Skeletal muscle cell (primary cell): ENCODE measurements at places on chromosomes 2 and 18.
A peak's percentile ranks its signal among the peaks of the same experiment; 100 is the strongest.

DNA sequence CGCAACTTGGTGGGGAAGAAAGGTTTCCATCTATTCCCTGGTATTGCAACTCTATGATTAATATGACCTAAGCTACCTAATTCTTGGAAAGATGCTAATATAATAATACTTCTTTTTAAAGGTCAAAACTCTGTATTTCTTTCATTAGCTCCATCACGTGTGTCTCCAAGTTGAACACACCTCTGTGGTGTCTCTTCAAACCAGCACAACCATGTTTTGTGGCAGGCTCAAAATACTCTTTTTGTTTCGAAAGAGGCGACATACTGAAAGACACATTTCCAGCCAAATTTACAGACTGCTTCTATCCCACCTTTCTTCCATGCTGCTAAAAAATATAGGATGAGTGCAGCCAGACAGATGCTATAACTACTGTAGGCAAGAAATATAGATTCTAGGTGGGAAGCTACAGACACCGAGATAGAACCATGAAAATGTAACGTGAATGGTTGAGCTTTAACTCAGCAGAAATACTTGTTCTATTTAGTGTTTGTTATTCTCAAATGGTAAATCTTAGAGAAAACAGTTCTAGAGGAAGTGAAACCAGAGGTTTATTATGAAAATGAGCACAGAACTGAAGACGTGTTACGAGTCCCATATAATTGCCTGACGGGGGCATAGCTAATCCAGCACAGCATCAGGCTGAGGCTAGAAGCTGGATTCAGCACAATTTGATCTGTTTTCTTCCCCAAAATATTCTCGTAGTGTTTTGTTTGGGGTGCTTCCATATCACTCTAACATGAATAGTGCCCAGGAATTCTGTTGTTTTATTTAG is 991.5 kb upstream of the FANCL start:
- no peak for DNase-seq

- no peak for DNase-seq
Observed at GRCh38 chr2:54878182-54878581, 154.7 kb downstream of the EML6 start.

GRCh38 chr2:225766431-225766830 is 366.9 kb downstream of the NYAP2 start:
- no peak for DNase-seq

DNA sequence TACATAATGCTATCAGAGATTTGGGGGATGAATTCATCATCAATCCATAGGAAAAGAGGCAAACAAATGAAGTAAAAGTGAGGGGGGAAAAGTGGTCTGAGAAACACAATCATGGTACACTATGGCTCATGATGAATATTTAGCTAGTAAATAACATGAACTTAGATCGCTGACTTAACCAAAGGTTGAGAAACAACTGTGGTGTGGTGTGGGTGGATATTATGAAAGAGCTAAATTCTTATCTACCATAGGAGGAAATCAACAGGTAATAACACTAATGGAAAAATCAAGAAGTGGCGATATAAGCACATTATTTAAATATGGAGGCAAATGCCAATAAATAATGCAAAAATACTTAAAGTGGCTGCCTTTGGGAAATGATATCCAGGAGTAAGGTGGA is 12.2 kb upstream of the TPRKB start:
- no peak for DNase-seq

DNA sequence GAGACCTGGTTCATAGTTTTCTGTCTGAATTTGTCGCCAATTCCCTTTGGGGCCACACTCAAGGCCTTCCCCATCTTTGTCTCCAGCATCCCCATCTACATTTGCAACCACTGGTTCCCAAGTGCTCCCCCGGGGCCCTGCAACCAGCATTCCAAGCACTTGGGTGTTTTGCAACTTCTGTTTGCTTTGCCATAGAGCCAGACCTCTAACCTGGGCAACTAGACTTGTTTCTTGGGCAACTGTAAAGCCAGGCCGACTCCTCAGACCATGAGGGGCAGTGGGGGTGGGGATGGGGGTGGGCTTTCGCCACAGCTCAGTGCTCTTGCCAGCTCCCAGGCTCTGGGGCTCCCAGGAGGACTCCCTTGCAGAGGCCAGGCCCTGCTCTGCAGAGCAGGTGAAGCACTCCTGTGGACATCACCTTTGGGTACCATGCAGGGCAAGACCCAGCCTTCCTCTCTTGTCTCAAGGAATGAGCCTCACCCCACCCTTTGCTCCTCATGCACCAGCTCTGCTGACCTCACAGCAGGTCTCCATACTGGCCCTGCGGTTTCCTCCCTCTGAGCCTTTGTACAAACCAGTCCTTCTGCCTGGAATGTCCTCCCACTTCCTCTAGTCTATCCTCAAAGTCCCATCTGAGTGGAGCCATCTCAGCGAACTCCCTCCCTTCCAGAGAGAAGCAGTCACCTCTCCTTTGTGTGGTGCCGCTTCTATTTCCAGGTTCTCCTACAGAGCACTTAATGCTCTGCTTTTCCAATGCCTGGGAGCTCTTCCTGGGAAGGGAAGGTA is 126.7 kb upstream of the MYCN start:
- no peak for DNase-seq

- peak; percentile 47 for DNase-seq
Observed at GRCh38 chr2:177604271-177605065, 211.9 kb downstream of the AGPS start.

DNA sequence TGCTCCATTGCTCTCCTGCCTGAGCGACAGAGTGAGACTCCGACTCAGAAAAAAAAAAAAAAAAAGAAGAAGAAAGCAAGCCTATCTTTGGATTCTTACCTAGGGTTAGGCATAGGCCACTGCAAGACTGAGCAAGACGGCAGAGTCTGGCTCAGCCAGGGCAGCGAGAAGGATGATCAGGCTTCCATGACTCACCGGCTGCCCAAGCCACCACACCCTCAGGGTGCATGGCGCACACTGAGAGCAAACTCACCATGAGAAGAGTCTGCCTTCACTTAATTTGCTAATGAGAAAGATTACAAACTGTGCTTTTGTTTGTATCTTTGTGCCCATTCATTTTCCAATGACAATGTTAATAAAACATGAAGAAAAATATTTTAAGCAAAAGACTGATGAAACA is 8.2 kb downstream of the FAM110C start:
- no peak for DNase-seq

DNA sequence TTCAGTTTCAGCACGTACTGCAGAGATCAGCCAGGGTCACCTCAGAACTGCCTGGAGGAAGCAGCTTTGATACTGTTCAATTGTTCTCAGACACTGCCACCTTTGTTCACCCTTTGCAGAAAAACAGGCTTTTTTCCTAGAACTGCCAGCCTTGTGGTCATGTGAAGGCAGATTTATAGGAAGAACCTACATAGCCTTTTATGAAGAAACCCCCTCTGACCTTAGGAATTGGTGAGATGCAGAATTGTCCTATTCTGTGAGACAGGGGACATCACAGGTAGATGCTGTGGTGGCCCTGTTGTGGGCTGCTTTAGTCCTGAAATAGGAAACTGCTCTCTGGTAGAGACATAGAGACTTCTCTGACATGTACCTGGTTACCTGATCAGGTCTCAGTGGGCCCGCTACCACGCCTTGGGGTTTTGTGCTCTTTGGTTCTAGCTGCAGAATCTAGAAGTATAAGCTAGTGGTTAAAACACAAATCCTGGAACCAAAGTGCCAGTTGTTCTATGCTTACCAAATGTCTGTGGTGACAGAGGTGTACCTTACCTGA is 206.6 kb downstream of the AGPS start:
- DNase-seq, result no peak

DNA sequence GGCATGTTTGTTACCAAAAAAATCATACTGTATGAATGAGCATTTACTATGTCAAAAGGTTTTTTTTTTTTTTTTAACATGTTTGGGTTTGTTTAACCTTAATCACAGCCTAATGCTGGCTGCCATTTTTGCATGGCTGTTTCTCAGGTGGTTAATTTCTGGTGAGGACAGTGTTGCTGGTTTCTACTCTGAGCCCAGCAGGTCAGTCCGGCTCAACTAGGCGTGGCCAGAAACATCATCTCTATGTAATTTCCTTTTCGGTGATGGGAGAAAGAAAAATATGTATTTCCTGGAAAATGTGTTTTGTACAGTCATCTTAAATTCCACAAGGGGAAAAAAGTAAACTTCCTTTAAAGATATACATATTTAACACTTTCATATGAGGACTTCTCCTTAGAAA is 24.9 kb upstream of the BZW1 start:
- DNase-seq, result no peak

GRCh38 chr2:206494061-206494460 is 50.7 kb downstream of the ADAM23 start:
- DNase-seq, result no peak

DNA sequence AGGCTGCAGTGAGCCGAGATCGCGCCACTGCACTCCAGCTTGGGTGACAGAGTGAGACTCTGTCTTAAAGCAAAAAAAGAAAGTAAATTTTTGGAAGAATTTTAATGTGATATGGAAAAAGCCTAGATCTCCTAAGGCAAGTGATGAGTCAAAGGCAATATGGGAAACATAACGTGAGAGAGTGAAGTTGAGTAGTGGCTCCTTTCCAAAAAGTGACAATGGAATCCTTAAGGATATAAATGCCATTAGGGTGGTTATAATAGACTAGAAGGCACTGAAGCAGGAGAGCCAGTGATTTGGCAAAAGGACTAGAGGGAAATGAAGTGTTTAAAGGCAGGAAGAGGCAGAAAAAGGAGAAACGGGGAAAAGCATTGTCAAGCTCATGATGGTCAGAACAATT is 25.6 kb downstream of the ARHGAP28 start:
- DNase-seq, result no peak

DNA sequence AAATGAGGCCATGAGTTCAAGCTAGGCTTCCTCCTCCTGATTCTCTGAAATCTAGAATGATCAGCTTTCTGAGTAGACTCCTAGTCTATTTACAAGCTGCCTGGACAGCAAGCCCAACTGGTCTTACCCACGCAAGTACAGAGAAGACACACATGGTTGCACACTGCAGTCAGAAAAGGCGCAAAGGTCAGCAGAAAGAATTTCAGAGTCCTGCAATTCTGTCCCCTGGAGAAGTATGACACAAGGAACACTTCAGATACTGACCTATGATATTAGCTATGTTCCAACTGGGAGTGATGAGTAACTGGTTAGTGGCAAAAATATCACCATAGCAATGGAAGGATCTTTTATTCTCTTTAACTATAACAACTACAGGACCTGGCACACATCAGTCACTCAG is 336.1 kb upstream of the PKDCC start:
- DNase-seq, result no peak

DNA sequence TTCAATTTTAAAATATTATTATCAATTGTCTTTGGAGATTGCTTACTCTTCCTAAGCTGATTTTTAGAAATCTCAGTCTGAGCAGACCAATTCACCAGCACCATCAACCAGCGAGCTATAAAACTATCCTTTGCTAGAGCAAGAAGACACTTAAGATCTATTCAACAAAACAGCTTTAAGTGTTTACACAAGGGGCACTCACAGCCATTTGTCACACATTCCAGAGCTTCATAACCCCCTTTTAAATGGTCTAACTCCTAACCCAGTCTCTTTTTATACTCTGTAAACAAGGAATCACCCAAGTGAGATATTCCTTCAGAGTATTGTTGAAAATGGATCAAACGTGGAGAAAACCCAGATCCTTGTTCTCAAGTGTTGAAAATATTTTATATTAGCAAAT is 1294.1 kb upstream of the CHAC2 start:
- DNase-seq, result no peak

GRCh38 chr18:37698508-37699040 is 133.0 kb upstream of the CELF4 start:
- DNase-seq, result no peak

DNA sequence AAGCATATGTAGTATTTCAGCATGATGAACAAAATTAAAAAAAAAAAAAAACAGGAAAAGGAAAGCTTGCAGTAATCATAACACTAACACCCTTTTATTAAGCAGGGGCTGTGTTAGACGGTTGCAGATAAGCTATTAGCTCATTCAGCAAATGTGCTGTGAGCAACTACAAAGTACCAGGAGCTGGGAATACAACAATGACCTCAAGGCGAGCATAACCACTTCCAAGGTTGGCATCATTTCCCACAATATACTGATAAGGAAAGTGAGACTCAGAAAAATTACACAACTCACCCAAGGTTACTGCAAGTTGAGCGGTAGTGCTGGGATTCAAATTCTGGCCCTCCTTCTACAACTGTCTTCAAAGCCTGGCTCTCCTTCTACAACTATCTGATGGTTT is 38.2 kb upstream of the ACTR3 start:
- no peak for DNase-seq

- no peak for DNase-seq
Observed at GRCh38 chr2:111185361-111186022, 64.8 kb downstream of the BCL2L11 start.

DNA sequence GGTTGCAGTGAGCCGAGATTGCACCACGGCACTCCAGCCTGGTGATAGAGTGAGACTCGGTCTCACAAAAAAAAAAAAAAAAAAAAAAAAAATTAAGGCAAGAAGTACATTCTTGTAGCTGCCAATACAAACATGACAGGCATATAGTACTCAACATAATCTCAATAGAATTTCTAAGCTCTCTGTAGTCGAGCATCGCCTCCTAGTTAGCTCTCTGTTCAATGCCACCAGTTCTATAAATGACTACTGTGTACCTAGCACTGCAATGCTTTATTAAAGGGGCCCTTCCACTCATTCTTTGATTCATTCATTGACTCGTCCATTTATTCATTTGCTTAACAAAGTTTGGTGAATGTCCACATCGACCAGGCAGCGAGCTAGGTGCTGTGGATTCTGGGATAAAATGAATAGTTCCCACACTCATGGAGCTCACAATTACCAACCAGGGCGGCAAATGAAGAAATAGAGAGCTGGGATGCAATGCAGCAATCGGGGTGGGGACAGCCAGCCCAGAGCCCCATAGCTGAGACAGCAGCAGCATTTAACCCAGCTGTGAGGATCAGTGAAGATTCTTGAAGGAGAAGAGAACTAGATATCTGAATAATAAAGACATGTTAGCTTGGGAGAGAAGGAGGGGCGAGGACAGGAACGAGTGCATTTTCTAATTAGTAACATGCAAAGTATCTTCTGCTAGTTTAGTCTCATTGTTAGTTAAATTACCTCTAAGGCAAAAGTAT is 349.8 kb downstream of the LPIN1 start:
- DNase-seq, result no peak

- DNase-seq, result no peak
Observed at GRCh38 chr2:203185864-203186263, 53.0 kb upstream of the CYP20A1 start.
